ENCODE measurements at places on chromosomes 5 and 9. TPM values are rescaled to one million over a fixed set of nuclear protein-coding genes. Genes with fewer than 3 reads are reported as not detected.

The PCDHGA12 gene
- 4.7 TPM for total RNA-seq

The RNF183 gene
- total RNA-seq, result not detected

The SPATA31A3 gene
- total RNA-seq, result not detected

The EQTN gene
- not detected for total RNA-seq

The ARID3C gene
- total RNA-seq, result not detected
